Spleen (tissue), 13 donors: ENCODE measurements at places on chromosomes 13 and 19. TPM values are rescaled to one million over a fixed set of nuclear protein-coding genes. Genes with fewer than 3 reads are reported as not detected.

PLPPR3 gene
- not detected for polyA plus RNA-seq

PRR12 gene
- 3.9 TPM for polyA plus RNA-seq

EFNA2 gene
- not detected for polyA plus RNA-seq

EML2 gene
- 27.1 TPM for polyA plus RNA-seq

MATK gene
- polyA plus RNA-seq = 18.7 TPM

HPN gene
- polyA plus RNA-seq = 1.1 TPM

CCNA1 gene
- polyA plus RNA-seq = 0.38 TPM

KLK7 gene
- 0.45 TPM for polyA plus RNA-seq

CPB2 gene
- not detected for polyA plus RNA-seq

PRODH2 gene
- polyA plus RNA-seq = not detected

CAMSAP3 gene
- 0.52 TPM for polyA plus RNA-seq

MZF1 gene
- 13.2 TPM for polyA plus RNA-seq

F7 gene
- polyA plus RNA-seq = 0.03 TPM

ATP8A2 gene
- 0.16 TPM for polyA plus RNA-seq

C19orf85 gene
- polyA plus RNA-seq = not detected

ZNF579 gene
- polyA plus RNA-seq = 3.4 TPM

SOX1 gene
- polyA plus RNA-seq = not detected

ZNF235 gene
- 4.7 TPM for polyA plus RNA-seq

BCAM gene
- polyA plus RNA-seq = 28.6 TPM
